ENCODE measurements at places on chromosomes 16 and 17.
A peak's percentile ranks its signal among the peaks of the same experiment; 100 is the strongest.

DNA sequence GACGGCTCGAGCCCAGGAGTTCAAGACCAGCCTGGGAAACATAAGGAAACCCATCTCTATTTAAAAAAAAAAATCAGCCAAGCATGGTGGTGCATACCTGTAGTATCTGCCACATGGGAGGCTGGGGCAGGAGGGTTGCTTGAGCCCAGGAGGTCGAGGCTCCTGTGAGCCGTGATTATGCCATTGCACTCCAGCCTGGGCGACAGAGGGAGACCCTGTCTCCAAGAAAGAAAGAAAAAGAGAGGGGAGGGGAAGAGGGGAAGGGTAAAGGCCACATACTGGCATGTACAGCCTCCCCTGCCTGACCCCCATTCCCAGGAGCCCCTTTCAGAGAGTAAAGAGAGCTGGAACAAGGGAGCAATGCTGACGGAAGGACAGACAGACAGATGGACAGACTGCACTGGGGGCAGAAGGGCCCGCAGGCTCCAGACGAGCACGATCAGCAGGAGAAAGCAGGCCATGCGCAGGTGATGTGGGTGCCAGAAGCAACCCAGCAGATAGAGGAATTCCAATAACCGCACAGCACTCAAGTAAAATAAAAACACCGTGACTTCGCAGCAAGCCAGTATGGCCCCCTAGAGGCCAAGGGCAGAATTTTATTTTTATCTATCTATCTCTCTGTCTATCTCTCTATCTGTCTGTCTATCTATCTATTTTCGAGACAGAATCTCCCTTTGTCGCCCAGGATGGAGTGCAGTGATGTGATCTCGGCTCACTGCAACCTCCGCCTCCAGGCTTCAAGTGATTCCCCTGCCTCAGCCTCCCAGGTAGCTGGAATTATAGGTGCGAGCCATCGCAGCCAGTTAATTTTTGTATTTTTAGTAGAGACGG is 27.1 kb upstream of the SNN start:
- peak; percentile 51 for DNase-seq

- no peak for DNase-seq
Measured at GRCh38 chr17:14815079-14815478, 450.0 kb downstream of the PMP22 start.

DNA sequence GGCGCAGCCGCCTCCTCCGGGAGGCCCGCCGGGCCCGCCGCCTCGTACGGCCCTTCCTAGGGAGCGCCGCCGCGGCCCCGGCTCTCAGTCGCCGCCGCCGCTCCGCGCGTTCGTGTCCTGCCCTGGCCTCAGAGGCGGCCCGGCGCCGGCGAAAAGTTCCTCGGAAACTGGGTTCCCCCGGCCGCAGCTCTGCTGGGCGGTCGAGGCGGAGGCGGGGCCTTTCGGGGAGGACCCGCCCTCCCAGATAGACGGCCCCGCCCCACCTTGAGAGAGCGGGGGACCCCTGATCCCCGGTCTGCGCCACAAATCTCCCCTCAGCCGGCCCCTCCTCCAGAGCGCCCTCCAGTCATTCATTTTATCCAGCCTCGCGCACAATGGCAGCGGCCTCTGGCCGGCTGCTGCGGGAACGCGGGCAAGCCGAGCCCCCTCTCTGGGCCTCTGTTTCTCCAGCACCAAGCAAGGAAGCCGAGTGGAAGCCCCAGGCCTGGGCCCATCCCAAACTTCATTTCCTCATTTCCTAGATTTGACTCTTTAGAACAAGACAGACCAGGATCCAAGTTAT is at the start of gene SREBF1:
SREBF1 (minus strand) TSS at position 169 of the 562 bp plus-strand sequence. CDS start 169 bp downstream, outside the sequence.
- peak; percentile 55 for DNase-seq

DNA sequence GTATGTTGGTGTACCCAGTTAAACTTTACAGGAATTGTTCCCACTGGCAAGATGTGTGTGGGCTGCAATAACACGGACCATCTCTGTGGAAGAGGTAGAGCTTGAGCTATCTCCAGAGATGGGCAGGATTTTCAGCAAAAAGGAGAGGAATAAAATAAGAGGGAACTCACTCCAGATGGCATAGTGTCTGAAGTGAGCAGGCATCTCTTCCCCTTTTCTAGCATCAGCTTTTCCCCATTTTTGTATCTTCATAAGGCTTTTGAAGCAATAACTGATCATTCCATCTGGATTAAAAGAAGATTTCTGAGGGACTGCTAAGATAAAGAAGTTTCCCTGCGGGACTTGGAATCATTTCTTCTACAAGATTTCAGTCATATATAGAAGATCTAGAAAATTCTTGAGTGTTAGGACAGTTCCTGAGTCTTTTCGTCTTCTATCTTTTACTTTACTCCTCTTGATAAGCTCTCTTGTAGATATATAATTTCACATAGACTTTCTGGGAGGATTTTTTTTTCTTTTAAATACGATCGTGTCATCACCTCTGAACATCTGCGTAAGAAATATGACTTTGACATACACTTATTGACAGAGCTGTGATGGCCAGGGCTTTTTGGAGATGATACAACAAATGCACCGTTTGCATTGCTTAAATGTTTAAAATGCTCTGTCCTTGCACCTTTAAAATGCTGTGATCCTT is 2.1 kb downstream of the CPD start:
- no peak for DNase-seq

GRCh38 chr17:32834104-32834503 is 42.8 kb downstream of the MYO1D start:
- DNase-seq, result no peak

- peak; percentile 22 for DNase-seq
Measured at GRCh38 chr17:66373944-66374817, 71.8 kb downstream of the PRKCA start.

DNA sequence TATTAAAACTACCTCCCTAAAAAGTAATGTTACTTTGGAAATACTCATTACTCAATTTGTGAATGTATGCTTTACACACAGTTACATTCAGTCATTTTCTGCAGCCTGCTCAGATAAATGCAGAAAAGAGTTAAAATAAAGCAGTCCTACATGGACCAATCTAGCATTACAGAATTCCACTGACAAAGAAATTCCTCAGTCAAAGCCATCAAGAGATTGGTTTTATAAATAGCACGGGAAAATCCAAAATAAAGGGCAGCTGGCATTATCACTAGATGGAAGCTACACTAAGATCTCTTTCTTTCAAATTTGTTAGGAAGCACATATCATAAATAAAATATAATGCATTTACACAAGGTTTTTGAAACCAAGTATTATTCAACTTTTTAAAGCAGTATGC is 58.3 kb downstream of the DUSP14 start:
- DNase-seq, result no peak

DNA sequence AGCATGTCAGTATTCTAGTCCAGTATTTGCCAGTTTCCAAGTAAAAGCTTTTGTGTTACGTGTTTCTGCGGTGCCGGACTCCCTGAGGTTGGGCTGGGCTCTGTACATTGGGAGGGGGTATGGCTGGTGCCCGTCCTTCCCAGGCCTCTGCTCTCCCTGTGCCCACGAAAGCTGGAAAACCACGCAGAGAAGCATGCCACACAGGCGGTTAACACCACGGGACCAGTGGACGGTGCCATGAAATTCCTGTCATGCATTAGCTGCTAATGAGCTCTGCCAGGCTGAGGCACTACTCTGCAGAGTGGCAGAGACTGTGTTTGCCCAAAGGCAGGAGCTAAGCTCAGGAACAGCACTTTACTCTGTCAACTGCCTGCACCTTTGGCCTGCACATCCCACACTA is 8.1 kb downstream of the SMIM5 start:
- DNase-seq, result no peak

- no peak for DNase-seq
Measured at GRCh38 chr17:14730821-14731220, 429.9 kb downstream of the HS3ST3B1 start.

- DNase-seq, result no peak
Measured at GRCh38 chr17:42098730-42099399, 592 bp upstream of the ZNF385C start.

GRCh38 chr17:77646046-77646430 is 312.5 kb upstream of the TNRC6C start:
- no peak for DNase-seq

- no peak for DNase-seq
Measured at GRCh38 chr17:27529230-27529796, 73.1 kb downstream of the KSR1 start.

GRCh38 chr17:83173914-83174361 is 94.5 kb downstream of the METRNL start:
- no peak for DNase-seq

DNA sequence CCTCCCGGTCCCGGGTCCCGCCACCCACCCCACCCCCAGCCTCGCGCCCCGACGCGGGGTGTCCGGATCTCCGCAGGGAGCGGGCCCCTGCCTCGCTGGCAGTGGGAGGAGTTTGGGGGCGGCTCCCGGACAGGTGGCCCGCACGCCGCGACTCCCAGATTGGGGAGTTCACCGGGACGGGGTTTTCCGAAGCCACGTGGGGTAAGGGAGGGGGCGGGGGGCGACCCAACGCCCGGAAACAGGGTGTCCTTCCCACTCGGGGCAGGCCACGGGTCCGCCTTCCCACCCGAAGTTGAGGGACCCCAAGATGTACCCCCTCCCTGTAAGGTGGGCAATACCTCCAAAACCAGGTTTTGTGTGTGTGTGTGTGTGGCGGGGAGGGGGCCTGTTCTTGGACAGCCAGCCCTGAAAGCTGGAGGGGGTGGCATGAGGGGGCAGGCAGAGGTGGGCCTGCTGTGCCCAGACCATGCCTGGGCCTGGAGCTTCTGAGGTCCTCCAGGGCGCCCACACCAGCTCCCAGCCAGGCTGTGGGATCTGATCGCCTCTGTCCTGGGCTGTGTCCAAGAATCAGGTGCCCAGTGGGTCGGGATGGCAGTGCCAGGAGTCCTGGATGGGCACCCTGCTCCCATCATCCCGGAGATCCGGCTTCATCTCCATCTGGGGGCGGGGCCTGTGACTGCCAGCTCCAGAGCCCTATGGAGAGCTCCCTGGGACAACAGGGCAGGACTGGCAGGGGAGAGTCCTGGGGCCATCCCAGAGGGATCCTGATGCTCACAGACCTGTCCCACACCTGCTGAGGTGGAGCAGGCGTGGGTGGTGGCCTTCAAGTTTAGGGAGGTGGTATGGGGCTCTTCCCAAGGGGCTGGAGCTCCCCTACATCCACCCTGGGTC is 767 bp downstream of the SYNGR2 start:
- peak; percentile 71 for DNase-seq

- no peak for DNase-seq
Measured at GRCh38 chr16:74461826-74462225, 40.5 kb upstream of the CLEC18B start.

- no peak for DNase-seq
Measured at GRCh38 chr16:3349175-3349574, 6.5 kb upstream of the OR2C1 start.

GRCh38 chr17:1989135-1989534 is 36.0 kb downstream of the RTN4RL1 start:
- no peak for DNase-seq

DNA sequence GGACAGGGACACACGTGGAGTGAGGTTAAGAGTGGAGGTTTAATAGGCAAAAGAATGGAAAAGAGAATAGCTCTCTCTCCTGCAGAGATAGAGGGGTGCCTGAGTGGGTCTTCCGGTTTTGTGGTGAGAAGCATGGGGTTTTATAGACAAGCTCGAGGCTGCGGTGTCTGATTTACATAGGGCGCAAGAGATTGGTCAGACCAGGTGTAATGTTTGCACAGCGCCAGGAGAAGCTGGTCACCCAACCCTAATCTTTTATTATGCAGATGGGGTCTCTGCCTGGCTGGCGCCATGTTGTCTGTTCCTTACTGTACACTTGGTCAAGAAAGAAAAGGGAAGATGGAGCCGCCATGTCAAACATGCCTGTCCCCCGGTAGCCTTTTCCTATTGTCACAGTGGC is 44.5 kb upstream of the MLYCD start:
- no peak for DNase-seq

DNA sequence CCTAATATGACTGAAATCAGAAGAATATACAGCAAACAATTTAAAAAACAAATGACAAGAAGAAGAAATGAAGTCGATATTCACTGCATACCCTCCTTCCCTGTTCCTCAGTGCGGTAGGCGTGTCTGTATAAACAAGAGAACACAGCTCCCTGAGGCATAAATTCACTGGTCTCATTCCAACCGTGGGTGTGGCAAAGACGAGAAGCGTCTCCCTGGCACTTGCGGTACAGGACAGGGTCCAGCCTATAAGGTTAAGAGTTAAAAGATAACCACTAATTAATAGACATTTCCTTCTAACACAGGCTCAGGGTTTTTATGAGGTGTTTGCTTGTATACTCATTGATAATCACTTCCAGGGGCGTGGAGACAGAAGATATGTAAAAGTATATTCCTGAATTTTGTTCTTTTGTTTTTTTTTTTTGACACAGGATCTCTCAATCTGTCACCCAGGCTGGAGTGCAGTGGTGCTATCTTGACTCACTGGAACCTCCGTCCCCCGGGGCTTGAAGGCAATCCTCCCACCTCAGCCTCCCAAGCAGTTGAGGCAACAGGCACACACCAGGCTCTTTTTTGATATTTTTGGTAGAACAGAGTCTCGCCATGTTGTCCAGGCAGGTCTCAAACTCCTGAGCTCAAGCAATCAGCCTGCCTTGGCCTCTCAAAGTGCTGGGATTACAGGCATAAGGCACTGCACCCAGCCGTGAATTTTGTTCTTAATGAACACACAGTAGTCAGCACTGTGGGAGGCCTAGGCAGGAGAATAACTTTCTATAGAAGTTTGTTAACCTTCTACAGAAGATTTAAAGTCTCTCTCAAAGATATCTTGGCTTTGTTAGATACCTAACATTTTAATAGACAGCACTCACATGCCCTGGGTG is 59.1 kb upstream of the CLEC18B start:
- no peak for DNase-seq

DNA sequence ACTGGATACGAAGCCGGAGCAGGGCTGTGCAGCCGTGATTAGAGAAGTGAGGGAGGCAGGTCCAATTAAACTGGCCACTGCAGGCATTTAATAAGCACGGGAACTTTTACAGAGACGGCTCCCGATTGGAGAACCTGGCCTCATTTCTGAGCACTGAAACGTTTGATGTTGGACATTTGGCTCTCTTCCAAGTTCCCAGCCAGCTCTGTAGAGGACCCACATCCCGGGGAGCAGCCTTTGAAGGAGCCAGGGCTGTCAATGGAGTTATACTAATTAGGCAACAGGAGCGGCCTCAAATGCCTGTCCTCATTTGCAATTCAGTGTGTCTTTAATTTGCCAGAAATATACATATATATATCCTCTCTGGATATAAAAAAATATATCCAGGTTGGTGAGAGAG is 499.4 kb upstream of the C16orf82 start:
- DNase-seq, result no peak

- DNase-seq, result no peak
Measured at GRCh38 chr16:56268799-56269198, 77.5 kb downstream of the GNAO1 start.

- DNase-seq, result no peak
Measured at GRCh38 chr16:57093666-57094564, 1.5 kb downstream of the CPNE2 start.

Measured in activated CD4-positive, alpha-beta T cell treated with anti-CD3 and anti-CD28 coated beads for 4 hours (primary cell).